HepG2 (cell line): ENCODE measurements at places on chromosomes 5 and 9. TPM values are rescaled to one million over a fixed set of nuclear protein-coding genes. Genes with fewer than 3 reads are reported as not detected.

DNA sequence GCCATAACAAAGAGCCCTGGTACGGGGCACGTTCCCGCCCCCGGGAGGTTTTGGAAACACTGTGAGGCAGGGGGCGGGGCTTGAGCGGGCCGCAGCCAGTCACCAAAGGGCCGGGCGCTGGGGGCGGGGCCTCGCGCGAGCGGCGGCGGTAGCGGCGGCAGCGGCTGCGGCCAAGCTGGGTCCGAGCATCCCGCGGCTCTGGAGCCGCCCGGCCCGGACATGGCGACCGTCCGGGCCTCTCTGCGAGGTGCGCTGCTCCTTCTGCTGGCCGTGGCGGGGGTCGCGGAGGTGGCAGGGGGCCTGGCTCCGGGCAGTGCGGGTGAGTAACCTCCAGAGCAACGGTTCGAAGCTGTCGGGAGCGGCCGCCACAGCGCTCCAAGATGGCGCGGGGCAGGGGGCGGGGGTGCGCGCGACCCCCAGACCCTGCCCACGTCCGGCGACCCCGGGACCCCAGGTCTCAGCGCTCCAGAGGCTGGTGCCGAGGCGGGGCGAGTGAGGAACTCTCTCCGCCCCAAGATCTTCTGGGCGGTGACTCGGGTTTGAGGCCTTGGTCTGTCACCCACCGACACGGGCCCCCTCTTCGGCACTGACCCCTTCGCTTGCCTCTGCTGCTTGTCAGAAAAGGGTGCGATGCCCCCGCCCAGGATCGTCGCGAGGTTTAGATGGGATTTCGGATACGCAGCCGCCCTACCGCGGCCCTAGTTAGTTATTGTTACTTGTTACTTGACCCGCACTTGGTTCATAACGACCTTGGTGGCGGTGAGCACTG is at the start of gene RECK:
TSS of gene RECK (plus strand) at position 134 of the 769 bp plus-strand sequence. CDS start at position 220, 86 bp downstream.
- H3K27me3 ChIP-seq: peaks cover 4% of the 10 kb centered on the region; the same call in 1 of the 3 replicates
- peak within 1 kb of the TSS; percentile 44 for H3K27ac ChIP-seq

- H3K4me1 ChIP-seq: no peaks in the 10 kb centered on the region
- DNase-seq: no peak
- no peak overlapping the region for H3K27ac ChIP-seq
- no peaks in the 10 kb centered on the region for H3K27me3 ChIP-seq
Measured at GRCh38 chr5:162496100-162496808, 428.7 kb downstream of the GABRG2 start.

DNA sequence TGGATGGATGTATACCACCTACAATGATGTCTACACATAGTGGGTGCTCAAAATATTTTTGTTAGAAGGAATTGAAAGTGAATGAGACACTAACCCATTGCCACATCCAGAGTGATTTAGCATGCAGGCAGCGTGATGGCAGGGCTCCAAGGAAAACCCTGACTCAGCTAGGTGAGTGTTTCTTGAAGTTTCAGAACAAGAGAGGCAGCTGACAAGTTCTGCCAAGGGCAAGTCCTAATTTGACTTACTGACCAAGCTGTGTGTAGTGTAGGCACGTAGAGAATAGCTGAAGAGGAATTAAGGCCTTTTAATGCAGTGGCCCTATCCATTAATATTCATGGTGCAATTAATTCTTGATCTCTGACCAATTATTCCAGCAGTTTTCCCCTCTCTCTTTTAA is 107.8 kb upstream of the ATP10B start:
- no peaks in the 10 kb centered on the region for H3K27me3 ChIP-seq
- H3K4me3 ChIP-seq: no peak overlapping the region
- no peak overlapping the region for H3K27ac ChIP-seq
- no peak for DNase-seq
- H3K4me1 ChIP-seq: peaks cover 11% of the 10 kb centered on the region; the same call in 1 of the 2 replicates

DNA sequence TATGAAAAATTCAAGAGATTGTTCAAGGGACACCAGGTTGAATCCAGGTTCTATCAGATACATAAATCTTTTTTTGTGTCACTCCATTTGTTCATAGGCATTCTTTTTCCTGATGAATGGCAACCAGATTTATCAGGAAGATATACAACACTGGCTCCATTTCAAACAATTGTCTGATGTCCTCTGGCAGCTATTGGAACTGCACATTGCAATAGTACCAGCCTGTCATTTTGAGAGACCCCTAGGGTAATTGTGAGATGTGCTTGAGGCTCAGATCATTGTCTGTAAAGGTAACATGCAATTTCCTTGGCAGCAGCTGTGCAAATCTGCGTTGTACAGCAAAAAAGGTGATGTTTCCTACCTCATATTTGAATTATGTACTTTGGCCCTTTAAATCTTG is 25.9 kb downstream of the KCTD16 start:
- H3K4me3 ChIP-seq: no peak overlapping the region
- no peaks in the 10 kb centered on the region; the same call in 2 of the 3 replicates for H3K27me3 ChIP-seq
- H3K4me1 ChIP-seq: no peaks in the 10 kb centered on the region
- DNase-seq: no peak
- no peak overlapping the region for H3K27ac ChIP-seq

DNA sequence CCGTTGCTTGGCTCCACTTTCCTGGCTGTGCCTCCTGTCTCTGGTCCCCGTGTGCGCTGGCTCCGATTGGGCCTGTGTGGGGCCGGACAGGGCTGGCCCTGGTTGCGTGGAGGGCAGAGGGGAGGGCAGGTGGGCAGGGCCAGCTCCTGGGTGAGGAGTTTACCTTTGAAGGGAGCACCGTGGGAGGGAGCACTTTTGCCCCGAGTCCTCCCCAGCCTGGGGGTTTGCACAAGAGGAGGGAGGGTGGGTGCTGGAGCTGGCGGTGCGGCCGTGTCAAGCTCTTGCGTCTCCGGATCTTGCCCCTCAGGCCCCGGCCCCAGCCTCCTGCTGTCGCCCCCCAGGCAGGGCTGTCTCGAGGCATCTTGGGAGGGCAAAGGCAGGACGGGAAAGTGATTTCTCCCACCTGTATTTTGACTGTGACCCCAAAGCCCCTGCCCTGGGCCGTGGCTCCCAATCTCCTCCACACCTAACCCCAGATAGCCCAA is 48.3 kb upstream of the EXOC3 start:
- DNase-seq: no peak
- H3K27ac ChIP-seq: no peak overlapping the region
- 0 out of 2 replicates have a peak, but pooled peaks cover 2% of the 10 kb centered on the region for H3K27me3 ChIP-seq
- H3K36me3 ChIP-seq: no peaks in the 10 kb centered on the region

Gene GRM6
- not detected in 2 replicates for total RNA-seq

Gene TNFSF15
- total RNA-seq: 0.02 TPM in 1 of 2 replicates, not detected in the other

DNA sequence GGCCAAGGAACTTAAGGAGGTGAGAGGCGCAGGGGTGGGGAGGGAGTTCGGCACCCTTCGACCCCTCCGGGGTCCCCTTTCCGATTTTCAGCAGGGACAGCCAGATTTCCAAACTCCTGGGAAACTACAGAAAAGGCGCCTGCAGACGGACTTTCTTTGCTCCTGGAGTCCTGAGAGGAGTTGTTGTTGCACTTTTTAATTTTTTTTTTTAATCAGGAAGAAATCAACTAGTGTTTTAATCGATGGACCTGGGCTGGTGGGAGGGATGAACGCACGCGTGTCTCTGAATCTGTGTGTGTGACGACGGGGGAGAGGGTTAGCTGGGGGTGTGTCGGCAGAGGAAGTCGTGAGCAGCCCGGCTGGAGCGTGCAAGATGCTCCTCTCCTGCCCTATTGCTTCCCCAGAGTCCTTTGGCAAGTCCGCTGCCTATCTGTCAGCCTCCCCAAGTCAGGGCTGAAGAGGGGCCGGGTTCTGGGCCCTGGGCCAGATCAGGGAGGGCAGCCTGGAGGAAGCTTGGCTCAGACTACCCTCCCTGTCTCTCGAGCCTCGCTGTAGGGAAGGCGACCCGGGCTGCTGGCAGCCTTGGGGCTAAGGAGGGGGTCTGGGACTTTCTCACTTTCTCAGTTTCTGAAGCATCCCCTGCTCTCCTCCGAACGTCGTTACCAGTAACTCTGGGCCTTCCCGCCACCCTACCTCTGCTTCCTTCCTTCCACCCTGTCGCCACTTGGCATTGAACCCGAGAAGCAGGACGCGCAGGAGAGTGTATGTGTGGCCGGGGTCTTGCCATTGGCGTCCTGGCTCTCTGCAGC is 731 bp downstream of the PRR16 start:
- H3K27ac ChIP-seq: no peak overlapping the region
- peaks cover 16% of the 10 kb centered on the region; the same call in 1 of the 2 replicates for H3K4me1 ChIP-seq
- H3K27me3 ChIP-seq: peaks cover 4% of the 10 kb centered on the region
- no peak for DNase-seq
- H3K36me3 ChIP-seq: no peaks in the 10 kb centered on the region

DNA sequence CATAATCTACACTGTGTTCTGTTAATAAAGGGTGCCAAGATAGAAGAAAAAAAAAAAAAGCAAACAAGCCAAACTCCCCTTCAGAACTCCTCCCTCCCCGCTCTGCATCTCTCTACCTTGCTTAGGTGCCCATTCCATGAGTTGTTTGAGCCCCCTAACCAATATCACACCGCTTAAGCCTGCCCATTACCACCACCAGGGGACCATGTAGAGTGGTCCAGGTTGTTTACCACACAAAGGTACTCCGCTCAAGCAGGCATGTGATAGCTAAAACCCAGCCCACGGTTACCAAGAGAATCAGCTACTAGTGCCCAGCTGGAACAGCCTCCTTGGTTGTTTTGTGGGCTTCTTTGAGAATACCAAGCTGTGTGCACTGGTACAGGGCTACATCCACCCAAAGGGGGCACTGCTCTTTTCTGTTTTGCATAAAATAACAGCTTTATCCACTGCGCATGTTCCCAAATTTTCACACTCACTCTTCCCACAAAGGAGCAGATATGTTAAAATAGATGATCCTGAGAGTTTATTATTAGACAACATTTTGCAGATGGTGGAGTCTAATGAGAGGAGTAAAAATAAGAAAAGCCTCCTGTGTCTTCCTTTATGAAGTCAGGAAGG is 304.1 kb downstream of the DEPDC1B start:
- no peak overlapping the region for H3K4me3 ChIP-seq
- DNase-seq: no peak
- H3K27ac ChIP-seq: no peak overlapping the region
- no peaks in the 10 kb centered on the region for H3K27me3 ChIP-seq

Gene SLC1A3
- not detected in 2 replicates for total RNA-seq

Gene FST
- 21.2 and 38.6 TPM in 2 replicates for total RNA-seq
